AG09309 (cell line): ENCODE measurements at places on chromosomes 11 and 22.

DNA sequence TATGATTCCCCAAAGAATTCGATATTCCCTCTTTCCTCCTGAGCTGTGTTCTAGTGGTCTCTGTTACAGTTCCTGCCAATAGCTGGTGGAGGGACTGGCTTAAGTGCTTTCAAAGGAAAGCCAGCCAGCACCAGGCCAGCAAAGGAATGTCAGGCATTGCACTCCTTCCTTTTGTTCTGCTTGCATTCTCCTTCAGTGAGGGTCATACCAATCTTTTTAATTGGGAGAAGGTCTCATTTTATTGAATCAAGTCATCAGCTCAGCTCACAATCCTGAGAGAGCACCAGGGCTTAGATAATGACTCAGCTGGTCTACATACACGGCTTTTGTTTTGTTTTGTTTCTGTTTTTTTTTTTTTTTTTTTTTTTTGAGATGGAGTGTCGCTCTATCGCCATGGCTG, 222.9 kb downstream of the NAV2 start:
- DNase-seq: peak; percentile 91

GRCh38 chr11:29962243-29962642, 54.6 kb downstream of the KCNA4 start:
- DNase-seq: no peak

GRCh38 chr22:46892866-46893265, 130.4 kb downstream of the TBC1D22A start:
- no peak for DNase-seq

DNA sequence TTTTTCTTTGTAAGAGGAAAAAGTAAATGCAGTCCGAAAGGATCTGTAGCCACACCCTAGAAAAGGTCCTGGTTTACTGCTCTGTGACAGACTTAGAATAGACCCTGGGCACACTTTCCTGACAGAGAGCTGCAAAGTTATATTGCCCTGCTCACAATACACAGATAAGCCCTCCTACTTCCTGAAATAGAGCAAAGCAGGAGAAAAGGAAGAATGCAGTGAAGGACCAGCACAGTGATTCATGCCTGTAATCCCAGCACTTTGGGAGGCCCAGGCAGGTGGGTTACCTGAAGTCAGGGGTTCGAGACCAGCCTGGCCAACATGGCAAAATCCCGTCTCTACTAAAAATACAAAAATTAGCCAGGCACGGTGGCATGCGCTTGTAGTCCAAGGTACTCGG, 2.2 kb downstream of the CYB561A3 start:
- DNase-seq: no peak

DNA sequence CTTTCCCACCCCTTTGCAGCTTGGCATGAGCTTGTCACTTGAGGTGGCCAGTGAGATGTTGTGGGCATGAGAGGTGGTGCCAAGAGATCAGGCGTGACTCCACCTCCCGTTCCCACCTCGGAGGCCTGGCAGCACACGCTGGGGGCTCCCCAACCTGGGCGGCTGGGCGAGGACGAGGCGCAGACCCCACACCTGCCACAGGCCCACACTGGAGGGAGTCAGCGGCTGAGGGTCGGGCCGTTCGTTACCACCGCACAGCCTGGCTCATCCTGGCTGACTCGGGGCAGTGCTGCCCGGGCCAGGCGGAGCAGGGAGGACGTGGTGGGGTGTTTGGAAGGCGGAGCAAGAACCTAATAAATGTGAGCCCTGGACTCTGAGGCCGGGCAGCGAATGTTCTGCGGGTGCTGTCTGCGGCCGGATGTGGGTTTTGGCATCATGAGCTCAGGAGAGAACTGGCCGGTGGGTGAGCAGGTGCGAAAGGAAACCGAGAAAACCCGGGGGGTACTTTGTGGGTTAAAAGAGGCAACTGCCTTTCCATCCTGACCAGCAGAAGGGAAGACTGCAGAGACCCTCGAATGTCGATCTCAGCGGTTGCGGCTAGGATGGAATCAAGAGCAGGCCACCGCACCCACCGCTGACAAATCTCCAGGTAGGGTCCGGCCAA, 10.2 kb upstream of the IFITM3 start:
- no peak for DNase-seq

DNA sequence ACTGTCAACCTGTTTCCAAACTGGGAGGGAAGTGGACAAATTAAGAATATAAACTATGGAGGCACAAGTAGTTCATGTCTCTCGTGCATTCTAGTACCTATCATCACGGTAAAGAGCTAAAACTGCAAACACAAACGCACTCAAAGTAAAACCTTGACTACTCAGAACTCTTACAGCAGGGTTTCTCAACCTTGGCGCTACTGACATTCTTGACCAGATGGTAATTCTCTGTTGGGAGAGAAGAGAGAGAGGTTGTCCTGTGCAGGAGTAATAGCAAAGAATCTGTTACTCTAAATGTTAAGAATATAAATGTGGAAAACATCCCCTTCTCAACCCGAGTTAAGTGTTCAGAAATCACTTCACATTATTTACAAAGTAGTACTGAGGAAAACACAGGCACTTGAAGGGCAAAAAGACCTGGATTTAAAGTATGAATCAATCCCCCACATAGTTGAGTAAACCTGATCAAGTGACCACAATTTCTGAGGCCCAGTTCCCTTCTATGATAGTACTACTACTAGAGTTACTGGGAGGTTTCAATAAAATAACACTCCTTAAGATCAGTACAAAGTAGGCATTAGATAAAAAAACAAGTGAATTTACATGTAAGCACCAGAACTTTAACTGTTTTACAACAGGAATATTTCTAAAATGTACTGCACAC, 73.1 kb upstream of the ARHGAP32 start:
- no peak for DNase-seq

DNA sequence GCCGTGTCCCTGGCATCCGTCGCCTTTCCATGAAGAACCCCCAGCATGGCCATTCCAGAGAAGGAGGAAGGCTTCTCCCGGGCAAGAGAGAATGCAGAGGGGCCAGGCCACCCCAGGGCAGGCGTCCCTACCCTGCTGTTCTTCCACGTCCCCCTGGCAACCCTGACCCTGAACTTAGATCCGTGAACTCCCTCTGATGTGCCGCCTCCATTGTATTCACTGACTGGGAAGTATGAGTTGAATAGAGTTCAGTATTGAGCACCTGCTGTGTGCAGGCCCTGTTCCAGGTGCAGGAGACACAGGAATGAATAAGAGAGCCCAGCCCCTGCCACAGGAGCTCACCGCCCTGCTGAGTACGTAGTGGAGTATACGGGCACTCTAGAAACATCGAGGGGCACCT, 29.1 kb upstream of the RELT start:
- no peak for DNase-seq

- no peak for DNase-seq
These were observed 16.5 kb downstream of the DDX17 start for GRCh38 chr22:38489561-38490145.

DNA sequence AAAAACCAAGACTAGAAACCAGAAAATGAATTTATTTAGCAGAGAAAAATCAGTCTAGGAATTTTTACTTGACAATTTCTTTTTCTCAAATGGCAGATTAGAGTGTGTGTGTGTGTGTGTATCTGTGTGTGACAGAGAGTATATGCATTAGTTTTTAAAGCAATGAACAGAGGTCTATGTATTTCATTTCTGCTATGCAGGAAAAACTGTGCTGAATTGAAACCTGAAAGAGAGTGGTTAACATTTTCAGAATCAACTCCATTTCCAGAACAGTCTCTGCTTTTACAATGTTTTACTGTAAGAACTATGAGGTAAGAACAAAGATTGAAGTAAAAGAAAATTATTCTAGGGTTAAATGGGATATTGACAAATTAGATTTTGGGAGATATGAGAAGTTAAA, 114.8 kb downstream of the GRM5 start:
- no peak for DNase-seq

DNA sequence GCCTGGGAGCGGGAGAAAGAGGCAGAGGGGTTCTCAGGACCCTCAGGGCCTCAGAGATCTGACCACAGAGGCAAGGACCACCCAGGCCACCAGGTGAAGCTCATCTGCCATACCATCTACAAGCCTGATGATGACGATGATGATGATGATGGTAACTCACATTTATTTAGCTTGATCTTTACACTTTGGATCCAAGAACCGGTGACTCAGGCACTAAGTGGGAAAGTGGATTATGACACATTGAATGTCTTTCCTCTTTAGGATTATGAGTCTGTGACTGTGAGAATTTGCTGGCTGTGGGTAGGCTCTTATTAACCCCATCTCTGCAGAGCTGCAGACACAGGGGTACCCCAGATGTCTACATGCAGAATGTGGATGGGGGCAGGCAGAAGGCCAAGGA, 110.3 kb downstream of the DSCAML1 start:
- DNase-seq: no peak

- peak; percentile 50 for DNase-seq
These were observed 136.2 kb downstream of the ELP4 start for GRCh38 chr11:31645747-31646146.

GRCh38 chr11:72831521-72832300, 17.5 kb downstream of the ATG16L2 start:
- no peak for DNase-seq

- no peak for DNase-seq
These were observed 53.3 kb downstream of the PPFIA1 start for GRCh38 chr11:70323806-70324205.

GRCh38 chr22:31958625-31959239, 14.4 kb downstream of the YWHAH start:
- DNase-seq: no peak

- no peak for DNase-seq
These were observed 4.9 kb upstream of the CYTH4 start for GRCh38 chr22:37277384-37277783.

DNA sequence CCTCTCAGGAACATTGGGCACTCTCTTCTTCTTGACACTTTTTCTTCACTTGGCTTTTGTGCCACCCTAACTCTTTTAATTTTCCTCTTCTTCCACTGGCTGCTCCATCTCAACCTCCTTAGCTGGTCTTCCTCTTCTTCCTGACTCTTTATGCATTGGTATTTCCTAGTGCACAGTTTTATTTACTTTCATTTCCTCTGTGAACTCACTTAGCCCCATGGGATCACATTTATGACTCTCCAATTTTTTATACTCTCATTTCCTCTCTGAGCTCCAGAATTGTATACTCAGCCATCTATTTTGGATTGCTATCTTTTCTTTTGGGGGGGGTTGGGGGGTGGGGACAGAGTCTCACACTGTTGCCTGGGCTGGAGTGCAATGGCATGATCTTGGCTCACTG, 38.5 kb upstream of the LARGE1 start:
- DNase-seq: no peak

DNA sequence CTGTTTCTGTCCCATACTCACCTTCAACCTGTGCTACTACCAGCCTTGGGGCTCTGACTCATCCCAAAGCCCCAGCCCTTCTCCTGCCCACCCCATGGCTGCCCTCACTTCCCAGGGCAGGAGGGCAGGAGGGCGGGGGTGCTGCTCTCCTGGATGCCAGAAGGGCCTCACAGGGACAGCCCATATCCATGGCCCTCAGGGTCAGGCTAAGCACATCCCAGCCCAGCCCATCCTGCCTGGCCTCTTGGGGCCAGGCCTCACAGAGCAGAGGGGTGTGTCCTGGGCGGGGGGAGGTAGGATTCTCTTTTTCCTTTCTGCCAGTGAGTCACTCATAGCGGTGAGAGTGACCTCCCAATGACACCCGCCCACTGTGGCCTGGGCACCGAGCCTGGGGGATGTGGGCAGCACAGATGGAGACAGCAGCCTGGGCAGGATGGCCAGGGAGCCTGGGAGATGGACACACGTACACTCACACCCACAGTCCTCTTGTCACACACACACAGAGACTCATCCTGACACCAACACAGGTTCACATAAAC, 2.4 kb downstream of the LTBP3 start:
- peak; percentile 64 for DNase-seq

GRCh38 chr22:32859743-32860142, 58.2 kb downstream of the TIMP3 start:
- DNase-seq: no peak

DNA sequence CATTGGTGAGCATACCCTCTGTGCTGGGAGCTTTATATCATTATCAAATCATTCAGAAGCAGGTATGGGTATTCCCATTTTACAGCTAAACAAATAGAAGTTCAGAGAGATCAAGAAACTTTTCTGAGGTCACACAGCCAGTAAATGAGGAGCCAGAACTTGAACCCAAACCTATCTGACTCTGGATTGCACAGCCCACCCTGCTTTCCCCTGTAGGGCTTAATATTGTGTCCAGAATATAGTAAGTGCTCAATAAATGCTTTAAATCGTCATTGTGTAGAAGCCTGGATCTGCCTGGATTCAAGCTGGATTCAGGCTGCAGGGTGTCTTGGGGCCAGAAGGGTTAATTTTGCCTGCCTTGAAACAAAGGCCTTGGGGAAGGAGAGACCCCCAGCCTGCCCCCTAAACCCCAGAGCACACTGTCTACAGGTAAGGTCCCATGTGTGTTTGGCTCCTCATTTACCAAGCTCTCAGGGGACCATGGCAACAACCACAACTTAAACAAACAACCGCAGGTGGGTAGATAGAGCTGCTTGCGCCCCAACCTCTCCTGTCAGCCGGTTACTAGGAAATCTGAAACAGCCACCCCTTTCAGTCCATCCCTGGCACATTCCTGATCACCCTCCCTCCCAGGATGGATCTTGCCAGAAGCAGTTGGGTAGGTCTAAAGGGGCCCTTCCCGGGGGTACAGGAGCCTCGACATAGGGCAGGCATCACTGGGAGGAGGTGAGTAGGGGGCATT, 3.0 kb upstream of the SEC14L3 start:
- DNase-seq: no peak

GRCh38 chr11:117384045-117384444, 56.4 kb downstream of the CEP164 start:
- peak; percentile 78 for DNase-seq

DNA sequence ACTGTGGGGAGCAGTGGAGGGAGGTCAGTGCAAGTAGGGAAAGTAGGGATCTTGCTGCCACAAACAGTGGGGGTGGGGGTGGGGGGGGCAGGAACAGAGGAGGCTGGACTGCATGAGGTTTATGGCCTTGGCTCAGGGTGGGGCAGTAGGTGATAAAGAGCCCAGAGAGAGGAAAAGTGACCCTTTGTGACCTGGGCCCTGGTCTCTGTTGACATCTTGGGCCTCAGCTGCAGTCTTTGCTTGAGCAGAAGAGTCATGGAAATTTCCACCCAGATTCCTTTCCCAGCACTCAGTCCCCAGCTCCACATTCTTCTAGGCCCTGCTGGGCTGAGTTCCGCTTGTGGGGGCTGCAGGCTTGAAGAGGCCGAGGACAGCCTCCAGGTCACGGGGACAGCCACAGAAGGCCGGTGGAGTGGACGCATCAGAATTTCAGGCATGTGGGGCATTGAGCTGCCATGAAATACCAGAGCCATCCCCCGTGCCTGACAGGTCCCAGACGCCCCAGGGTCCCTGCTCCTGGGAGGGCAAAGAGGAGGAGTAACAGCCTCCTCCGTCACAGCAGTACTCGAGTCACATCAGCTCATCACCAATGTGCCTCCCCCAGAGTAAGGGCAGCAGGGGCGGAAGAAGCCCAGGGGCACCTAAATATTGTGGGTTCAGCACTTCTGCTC, 9.7 kb upstream of the MALAT1 start:
- no peak for DNase-seq

DNA sequence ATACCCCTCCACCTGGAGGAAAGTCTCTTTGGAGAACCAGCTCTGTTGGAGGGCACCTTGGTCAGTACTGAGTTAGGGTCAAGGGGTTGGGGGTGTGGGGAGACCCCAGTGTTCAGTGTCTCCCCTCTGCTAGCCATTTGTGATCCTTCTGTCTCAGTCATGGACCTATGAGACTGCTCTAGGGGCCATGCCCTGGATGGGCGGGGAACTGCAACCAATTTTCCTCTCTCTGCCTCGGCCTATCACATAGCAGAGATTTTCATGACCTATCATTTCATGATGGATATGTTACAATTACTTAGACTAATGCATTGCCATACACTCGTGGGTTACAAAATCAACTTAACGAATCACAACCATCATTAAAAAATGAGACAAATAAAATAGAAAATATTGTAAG, 7.4 kb downstream of the OTOG start:
- no peak for DNase-seq
